CD4-positive, alpha-beta T cell treated with Interleukin-17A for 4 hours (primary cell): ENCODE measurements at places on chromosomes 2 and 18.

DNA sequence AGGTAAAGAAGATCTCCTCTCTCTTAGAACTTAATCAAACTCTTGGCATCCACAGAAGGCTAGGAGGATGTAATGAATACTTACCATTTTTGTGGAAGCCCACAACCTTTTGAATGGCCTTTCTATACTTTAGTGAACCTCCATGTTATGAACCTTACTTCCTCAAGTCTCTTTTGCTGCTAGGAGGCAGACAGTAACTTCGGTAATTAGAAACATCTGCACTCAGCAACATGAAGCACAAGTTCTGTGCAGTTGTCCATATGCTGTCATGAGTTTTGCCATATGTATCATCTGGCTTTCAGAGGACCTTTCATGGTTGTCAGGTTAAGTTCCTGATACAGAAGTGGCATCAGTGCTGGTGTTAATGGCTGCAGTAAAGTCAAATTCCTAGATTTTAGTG is 50.4 kb downstream of the PDK1 start:
- no peak for DNase-seq

GRCh38 chr2:132419941-132420340 is 3.3 kb downstream of the GPR39 start:
- DNase-seq: no peak

- DNase-seq: no peak
These were observed 29.4 kb upstream of the GMPPA start for GRCh38 chr2:219469186-219469724.

GRCh38 chr2:157788201-157788600 is 87.9 kb downstream of the ACVR1 start:
- no peak for DNase-seq
